ENCODE measurements at places on chromosomes 6 and 20. TPM values are rescaled to one million over a fixed set of nuclear protein-coding genes. Genes with fewer than 3 reads are reported as not detected.
A peak's percentile ranks its signal among the peaks of the same experiment; 100 is the strongest.

DNA sequence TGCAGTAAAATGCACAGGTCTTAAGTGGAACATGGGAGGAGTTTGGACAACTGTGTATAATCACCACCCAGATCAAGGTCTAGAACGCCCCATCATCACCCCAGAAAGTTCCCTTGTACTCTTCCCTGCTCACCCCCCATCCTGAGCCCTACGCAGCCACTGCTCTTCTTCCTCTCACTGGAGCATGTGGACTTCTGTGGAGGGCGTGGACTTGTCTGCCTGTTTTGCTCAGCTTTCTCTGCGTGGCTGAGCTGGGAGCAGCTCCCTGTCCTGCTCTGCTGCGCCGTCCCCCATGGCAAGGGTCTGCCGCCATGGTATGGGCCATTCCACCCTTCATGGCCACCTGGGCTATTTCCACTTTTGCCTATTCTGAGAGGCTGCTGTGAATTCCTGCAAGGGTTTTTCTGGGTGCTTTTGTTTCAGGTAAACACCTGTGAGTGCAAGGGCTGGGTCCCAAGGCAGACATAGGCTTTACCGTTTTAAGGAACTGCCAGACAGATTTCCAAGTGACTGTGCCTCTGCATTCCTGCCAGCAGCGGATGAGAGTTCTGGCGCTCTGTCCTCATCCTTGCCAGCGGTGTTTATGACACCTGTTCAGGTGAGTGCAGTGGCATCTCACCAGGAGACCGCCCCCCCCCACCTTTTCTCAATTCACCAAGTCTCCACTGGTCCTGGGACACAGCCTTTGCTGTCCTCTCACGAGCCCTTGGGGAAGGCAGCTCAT lies 19.7 kb downstream of the PCK1 start:
- no peaks in the 10 kb centered on the region for H3K36me3 ChIP-seq
- peaks cover 30% of the 10 kb centered on the region for H3K4me1 ChIP-seq
- H3K27ac ChIP-seq = no peak overlapping the region
- H3K27me3 ChIP-seq = no peaks in the 10 kb centered on the region

- H3K27ac ChIP-seq = no peak overlapping the region
- no peaks in the 10 kb centered on the region for H3K36me3 ChIP-seq
- no peak overlapping the region for H3K4me3 ChIP-seq
- H3K4me1 ChIP-seq = no peaks in the 10 kb centered on the region
- no peaks in the 10 kb centered on the region for H3K27me3 ChIP-seq
Measured at GRCh38 chr6:64023693-64024092, 388.1 kb downstream of the PHF3 start.

- H3K27ac ChIP-seq = peak overlapping the region; percentile 41
- H3K4me3 ChIP-seq = no peak overlapping the region
- no peaks in the 10 kb centered on the region for H3K36me3 ChIP-seq
- no peaks in the 10 kb centered on the region for H3K4me1 ChIP-seq
- no peaks in the 10 kb centered on the region for H3K27me3 ChIP-seq
- DNase-seq = peak; percentile 8
Measured at GRCh38 chr6:101083533-101084175, 202.5 kb upstream of the ASCC3 start.

DNA sequence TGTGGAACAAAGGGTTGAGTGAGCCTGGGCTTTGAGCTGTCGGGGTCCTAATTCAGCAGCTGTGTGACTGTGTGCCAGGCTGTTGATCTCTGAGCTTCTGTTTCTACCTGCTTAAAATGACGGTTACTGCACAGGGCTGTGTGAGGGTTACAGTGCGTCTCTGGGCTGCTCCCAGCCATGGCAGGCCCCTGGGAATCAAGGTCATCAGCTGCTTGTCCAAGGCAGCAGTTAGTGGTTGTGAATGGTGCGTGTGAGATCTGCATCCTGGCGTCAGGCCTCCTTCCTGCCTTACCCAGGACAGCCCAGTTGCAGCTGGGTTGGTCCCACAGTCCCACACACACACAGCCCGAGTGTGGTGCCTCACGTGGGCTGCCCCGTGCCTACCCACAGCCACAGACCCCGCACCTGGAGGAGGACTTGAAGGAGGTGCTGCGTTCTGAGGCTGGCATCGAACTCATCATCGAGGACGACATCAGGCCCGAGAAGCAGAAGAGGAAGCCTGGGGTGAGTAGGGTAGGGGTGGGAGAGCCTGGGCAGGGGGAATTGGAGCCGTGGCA lies 15.6 kb downstream of the GTSF1L start:
- no peak overlapping the region for H3K4me3 ChIP-seq
- no peaks in the 10 kb centered on the region for H3K27me3 ChIP-seq
- H3K4me1 ChIP-seq = no peaks in the 10 kb centered on the region
- no peak for DNase-seq
- H3K36me3 ChIP-seq = no peaks in the 10 kb centered on the region
- no peak overlapping the region for H3K27ac ChIP-seq

DNA sequence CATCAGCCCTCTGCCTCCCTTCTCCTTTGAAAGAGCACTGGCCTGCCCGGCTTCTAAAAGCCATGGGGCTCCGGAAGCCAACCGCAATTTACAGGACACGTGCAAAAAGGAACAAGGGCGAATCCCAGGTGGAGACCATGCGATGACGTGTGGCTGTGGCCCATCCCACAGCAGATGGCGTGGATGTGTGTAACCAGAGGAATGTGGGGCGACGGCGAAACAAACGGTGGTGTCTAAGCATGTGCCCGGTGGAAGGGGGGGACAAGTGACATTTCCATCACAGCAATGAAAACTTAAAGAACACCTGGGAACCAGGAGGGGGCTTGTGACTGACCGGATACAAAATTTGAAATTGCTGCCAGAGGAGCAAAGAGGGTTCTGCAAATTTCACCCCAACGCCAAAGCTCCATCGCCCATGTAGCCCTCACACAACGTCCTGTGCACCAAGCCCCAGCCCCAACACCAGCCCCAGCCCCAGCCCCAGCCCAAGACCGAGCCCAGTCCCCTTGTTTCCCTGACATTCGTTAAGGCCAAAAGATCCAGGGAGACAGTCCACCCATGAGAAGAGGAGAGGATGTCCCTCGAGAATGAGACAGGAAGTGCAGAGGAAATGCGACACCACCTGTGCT lies 159.7 kb upstream of the ZNF337 start:
- H3K27me3 ChIP-seq = peaks cover 29% of the 10 kb centered on the region
- no peak overlapping the region for H3K27ac ChIP-seq
- H3K4me3 ChIP-seq = no peak overlapping the region
- H3K36me3 ChIP-seq = no peaks in the 10 kb centered on the region
- no peaks in the 10 kb centered on the region for H3K4me1 ChIP-seq

- DNase-seq = peak; percentile 76
- peak within 1 kb of the TSS; percentile 76 for H3K27ac ChIP-seq
- H3K27me3 ChIP-seq = peaks cover 27% of the 10 kb centered on the region
- peaks cover 39% of the 10 kb centered on the region for H3K4me1 ChIP-seq
Measured at GRCh38 chr6:35213824-35214756, at the start of gene SCUBE3. Gene SCUBE3, plus strand, starts transcription at chr6:35213956. Its CDS starts 463 bp downstream, at chr6:35214419.

DNA sequence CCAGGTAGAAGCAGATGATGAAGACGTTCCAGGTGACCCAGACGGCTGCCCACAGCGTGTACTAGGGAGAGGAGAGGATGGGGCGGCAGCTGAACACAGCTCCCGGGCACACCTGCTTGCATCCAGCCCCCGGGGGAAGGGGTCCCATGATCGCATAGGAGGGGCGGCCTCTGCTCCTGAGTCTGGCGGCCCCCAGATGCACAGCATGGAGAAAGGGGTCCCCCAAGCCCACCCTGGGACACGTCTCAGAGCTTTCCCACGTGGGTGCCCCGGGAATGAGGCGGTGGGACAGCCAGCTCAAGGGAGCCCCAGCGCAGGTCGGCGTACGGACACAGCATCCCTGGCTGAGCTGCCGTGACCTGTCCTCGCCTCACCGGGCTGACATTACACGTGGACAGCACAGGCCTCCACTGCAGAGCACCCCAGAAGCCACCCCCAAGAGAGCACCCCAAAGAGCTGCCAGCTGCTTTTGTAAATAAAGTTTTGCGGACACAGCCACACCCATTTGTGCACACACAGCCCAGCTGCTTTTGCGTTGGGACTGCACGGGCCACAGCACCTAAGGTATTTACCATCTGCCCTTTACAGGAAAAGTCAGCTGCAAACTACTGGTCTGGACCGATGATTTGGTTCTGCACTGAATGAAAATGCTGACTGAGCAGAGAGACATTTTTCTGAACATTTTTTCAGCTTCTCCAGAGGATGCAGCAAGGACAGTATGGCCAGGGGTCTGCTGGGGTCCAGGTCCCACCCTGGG lies 5.2 kb downstream of the NKAIN4 start:
- H3K27me3 ChIP-seq = peaks cover 13% of the 10 kb centered on the region
- H3K4me1 ChIP-seq = peaks cover 3% of the 10 kb centered on the region
- H3K27ac ChIP-seq = no peak overlapping the region
- DNase-seq = no peak
- no peaks in the 10 kb centered on the region for H3K36me3 ChIP-seq

DNA sequence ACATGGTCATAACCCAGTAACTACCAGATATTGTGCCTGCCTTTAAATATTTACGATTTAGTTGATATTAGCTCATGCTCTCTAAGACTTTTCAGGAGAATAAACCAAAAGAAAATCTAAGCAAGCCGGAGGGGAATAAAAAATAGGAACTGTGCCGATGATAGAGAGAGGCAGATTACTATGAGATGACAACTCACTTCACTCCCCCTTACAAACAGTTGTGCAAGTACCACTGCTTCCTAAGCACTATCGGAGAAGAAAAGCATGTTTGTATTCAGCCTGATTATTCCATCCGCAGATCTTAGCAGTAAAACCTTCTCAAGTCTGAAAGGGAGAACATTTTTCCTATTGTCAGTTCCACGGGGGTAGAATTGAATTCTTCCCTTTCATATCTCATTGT lies 294.4 kb downstream of the KCNQ5 start:
- H3K27me3 ChIP-seq = no peaks in the 10 kb centered on the region
- H3K27ac ChIP-seq = no peak overlapping the region
- no peaks in the 10 kb centered on the region for H3K4me1 ChIP-seq
- H3K36me3 ChIP-seq = no peaks in the 10 kb centered on the region
- no peak for DNase-seq
- no peak overlapping the region for H3K4me3 ChIP-seq

- H3K4me3 ChIP-seq = no peak overlapping the region
- H3K27me3 ChIP-seq = no peaks in the 10 kb centered on the region
- H3K4me1 ChIP-seq = peaks cover 7% of the 10 kb centered on the region
- H3K27ac ChIP-seq = no peak overlapping the region
Measured at GRCh38 chr6:149897015-149897697, 757 bp downstream of the RAET1E start.

DNA sequence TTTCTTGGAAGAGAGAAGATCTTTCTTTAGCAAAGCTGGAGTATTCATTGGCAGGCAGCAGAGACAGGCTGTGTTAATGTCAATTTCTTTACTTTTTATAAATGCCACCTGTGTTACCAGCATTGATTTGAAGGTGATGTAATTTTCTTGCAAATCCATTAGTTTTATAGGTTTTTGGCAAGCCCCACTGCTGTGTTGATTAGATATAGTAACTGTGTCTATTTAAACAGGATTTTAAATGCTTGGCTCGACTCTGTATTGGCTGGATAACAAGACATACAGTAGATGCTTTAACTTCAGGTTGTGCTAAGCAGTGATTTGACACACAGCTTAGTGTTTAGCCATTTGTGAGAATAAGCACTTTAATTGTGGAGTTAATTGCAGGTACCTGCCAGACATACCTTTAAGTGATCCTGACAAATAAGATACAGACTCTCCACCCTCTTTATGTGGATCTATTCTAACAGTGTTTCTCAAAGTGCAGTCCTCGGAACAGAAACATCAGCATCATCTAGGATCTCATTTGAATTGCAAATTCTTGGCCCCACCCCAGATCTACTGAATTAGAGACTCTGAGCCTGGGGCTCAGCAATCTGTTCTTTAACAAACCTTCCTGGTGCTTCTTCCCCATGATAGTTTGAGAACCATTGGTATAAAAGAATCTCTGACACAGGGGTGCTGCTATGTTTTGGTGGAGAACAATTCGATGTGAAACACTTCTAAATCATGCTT lies 397.5 kb downstream of the HDGFL1 start:
- no peaks in the 10 kb centered on the region for H3K36me3 ChIP-seq
- H3K27me3 ChIP-seq = no peaks in the 10 kb centered on the region
- DNase-seq = no peak
- H3K4me1 ChIP-seq = peaks cover 9% of the 10 kb centered on the region
- no peak overlapping the region for H3K4me3 ChIP-seq
- no peak overlapping the region for H3K27ac ChIP-seq

GRCh38 chr6:134657751-134658527 lies 292.0 kb downstream of the ALDH8A1 start:
- no peak overlapping the region for H3K4me3 ChIP-seq
- H3K4me1 ChIP-seq = peaks cover 25% of the 10 kb centered on the region
- H3K27me3 ChIP-seq = no peaks in the 10 kb centered on the region
- H3K27ac ChIP-seq = peak overlapping the region; percentile 48
- DNase-seq = no peak

GRCh38 chr6:3663081-3663480 lies 88.4 kb downstream of the PXDC1 start:
- peaks cover 28% of the 10 kb centered on the region for H3K4me1 ChIP-seq
- DNase-seq = no peak

GRCh38 chr6:13488015-13488895 lies 855 bp upstream of the GFOD1 start:
- H3K27me3 ChIP-seq = peaks cover 21% of the 10 kb centered on the region
- H3K4me3 ChIP-seq = peak overlapping the region; percentile 43
- H3K4me1 ChIP-seq = peaks cover 4% of the 10 kb centered on the region

DNA sequence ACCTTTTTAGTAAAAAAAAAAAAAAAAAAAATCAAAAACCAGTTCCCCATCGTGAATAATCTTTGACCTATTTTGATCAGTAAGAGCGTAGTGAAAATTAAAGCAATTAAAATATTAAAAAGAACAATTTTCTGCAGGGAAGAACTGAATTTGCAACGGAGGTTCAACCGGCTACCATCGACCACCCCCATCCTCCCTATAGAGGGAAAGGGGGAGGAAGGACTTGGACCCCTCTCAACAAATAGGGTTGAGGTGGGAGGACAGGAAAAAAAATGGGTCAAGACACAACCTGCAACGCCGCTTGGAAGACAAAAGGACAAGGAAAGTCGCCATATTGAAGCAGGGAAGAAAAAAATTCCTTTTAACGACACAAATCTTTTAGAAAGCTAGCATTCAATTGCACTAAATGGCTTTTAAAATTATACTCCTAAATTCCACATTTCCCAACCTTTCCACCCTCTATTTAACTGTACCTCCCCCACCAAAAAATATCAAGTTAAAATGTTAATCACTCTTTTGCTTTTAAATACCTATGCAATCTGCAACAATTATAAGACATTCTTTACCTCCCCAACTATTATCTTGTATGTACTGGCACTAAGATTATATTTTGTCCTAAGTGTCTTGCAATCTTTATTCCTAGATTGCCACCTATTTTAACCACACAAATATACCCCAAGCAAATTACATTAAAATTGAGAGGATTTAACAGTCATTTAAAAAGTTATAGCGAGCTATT lies 1.7 kb downstream of the PPP1R10 start:
- H3K4me1 ChIP-seq = peaks cover 18% of the 10 kb centered on the region
- peaks cover 6% of the 10 kb centered on the region for H3K36me3 ChIP-seq
- H3K27ac ChIP-seq = peak overlapping the region; percentile 98
- DNase-seq = peak; percentile 75
- H3K27me3 ChIP-seq = no peaks in the 10 kb centered on the region
- peak overlapping the region; percentile 81 for H3K4me3 ChIP-seq

The OR2J3 gene
- not detected for total RNA-seq

The TFAP2D gene
- not detected for total RNA-seq

The VGLL2 gene
- total RNA-seq = not detected
